ENCODE measurements at places on chromosomes 4 and X. TPM values are rescaled to one million over a fixed set of nuclear protein-coding genes. Genes with fewer than 3 reads are reported as not detected.
A peak's percentile ranks its signal among the peaks of the same experiment; 100 is the strongest.

DNA sequence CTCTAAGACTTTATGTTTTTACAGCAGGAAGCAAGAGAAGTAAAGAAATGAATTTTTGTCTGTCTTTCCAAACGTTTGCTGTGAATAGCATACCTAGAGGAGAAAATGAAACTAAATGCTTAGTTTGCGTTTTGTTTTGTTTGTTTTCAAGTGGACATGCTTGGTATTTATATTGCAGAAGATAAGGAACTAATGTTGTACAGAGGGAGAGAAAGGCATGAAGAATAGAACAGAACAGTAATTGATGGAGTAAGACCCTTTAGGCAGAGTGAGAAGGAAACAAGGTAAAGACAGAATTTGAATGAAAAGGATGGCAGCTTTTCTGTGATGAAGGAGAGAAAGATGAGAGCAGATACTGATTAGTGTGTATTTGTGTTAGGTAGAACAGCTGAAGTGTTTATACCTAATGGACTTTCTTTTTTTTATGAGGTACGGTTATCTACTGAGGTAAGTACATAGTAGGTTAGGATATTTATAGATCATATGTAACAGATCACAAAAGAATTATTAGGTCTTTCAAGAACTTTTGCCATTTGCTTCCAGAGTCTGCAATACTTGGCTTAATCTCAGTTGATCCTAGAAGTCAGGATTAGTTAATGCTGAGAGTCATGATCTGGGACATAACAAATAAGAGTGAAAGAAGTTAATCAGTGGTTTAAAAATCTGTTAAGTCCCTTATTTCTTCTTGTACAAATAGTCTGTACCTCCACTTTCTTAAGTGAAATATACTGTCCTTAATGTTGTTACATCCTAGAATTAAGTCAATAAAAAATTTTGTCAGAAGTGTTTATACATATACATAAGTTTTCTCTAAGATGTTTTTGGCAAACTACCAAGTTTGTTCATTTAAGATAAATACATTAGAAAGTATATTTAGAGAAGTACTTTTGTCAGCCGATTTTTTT, 36.8 kb downstream of the FABP2 start:
- no peak for DNase-seq

The GPC4 gene
- 17.3 TPM for total RNA-seq

- peak; percentile 80 for DNase-seq
Observed at GRCh38 chrX:1592470-1593142, 1.2 kb downstream of the AKAP17A start.

DNA sequence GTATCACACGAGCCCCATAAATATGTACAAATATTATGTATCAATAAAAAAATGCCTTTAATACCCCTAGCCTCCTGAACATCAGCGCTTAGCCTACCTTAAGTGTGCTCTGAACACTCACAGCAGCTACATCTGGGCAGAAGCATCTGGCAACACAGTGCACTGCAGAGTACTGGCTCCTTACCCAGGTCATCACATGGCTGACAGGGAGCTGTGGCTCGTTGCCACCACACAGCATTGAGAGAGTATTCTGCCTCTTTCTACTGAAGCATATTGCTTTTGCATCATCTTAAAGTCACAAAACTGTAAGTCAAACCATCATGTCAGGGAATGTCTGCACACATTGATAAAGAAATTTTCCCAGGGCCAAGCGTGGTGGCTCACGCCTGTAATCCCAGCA, 55.2 kb downstream of the TRIML1 start:
- DNase-seq = no peak

DNA sequence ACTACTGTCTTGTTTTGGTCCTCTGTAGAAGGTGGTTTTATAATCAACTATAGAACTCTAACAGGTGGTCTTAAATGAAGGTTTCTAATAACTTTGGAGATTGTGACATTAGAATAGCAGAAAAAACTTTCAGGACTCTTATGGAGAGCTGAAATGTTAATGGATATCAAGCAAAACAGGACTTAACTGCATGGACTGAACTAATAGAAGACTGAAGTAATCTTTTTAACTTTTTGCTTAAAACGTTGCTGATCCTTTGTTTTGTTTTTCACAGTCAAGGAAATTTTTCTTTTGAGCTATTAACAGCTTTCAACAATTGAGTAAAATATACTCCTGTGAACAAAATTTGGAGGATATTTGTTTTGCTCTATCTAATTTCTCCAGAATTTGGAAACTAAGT, 17.2 kb downstream of the NXT2 start:
- no peak for DNase-seq

DNA sequence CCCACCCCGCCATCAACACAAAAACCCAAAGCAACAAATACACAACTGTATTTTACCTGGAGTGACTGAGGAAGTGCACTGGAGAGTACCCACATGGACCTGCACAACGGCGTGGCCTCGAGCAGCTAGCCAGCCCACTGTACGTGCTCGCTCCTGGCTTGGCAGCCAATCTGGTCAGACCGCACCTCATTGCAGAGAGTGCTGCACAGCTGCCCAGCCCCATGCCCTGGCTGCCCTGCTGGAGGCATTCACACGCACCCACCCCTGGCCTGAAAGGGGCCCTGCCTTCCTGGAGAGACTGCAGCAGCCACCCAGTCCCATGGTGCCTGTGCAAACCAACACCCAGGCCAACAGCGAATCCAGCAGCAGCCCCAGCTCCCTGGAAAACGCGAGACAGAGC, 116.3 kb downstream of the GALNTL6 start:
- no peak for DNase-seq

The UGT8 gene
- total RNA-seq = 0.14 TPM

GRCh38 chr4:156933633-156934258, 37.9 kb downstream of the PDGFC start:
- DNase-seq = no peak

DNA sequence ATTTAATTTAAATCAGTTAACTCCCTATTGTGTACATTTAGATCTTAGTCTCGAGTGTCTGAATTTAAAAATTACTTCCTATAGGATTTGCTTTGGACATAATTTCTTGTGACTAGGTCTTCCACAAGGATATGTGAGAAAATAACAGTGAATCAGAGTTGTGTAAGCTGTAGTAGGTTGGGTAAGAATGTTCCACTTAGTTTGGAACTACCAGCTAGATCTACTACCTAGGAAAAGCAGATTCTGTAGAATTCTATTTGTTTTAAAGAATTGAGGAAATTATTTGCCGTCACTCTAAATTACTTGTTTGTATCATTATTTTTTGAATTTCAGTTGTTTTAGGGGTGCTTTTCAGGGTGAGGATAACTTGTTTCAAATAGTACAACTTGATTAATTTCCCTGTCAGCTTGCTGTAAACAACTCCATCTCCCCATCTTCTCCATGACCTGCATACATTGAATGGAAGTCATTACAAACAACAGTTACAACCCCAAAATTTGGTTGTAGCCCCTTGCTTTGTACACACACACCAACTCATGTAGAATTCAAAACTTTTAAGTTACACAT, 1.3 kb downstream of the MTHFD2L start:
- no peak for DNase-seq

- DNase-seq = no peak
Observed at GRCh38 chr4:72505314-72505744, 63.7 kb downstream of the ADAMTS3 start.

The ARR3 gene
- total RNA-seq = not detected

DNA sequence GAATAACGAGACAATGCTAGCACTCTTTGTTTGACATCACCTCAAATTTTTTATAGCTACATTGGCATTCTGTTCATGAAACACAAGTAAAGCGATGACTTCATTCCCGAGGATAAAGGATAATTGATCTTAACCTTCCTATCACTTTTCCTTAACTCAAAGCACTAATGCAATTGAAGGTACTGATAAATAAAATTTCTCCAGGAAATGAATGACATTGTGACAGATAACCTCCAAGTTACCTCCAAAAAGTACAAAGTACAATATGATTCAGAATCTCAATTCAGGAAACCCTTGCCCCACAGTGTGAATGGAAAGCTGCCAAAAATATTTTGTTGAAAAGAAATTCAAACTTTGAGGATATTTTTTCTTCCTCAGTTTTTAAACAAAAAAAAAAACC, 1.8 kb downstream of the PRSS12 start:
- DNase-seq = no peak

DNA sequence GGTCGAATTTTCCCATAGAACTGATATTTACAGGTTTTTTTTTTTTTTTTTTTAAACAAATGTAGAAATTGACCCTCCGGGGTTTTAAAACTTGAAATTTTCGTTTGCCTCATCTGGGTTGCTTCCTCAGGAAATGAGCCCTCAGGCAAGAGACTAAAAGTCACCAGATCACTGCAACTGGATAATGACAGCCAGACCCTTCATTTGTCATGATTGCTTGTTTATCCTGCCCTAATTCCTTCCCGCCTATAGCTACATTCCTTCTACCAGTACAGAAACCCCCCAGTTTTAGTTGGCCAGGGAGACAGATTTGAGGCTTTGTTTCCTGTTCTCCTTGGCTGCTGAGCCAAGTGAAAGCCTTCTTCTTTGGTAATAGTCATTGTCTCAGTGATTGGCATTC, 44.0 kb upstream of the IGFBP7 start:
- DNase-seq = no peak

GRCh38 chrX:115332832-115333231, 43.3 kb downstream of the LUZP4 start:
- DNase-seq = no peak

DNA sequence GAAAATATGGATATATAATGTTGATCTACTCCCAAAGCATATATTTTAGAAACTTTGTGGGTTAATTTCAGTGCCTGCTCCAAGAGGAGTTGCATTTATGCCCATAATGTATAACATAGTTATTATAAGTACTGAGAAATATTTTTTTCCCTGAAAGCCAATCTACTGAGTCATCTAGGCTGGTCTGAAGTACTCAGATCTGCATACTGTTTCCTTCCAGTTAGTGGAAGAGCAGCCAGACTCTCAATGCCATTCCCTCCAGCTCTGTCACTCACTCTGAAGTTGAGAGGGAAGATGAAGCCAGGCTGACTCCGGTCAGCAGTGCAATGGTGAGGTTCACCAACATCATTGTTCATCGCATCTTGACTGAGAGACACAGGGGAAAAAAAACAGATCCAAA, 505.1 kb downstream of the PPARGC1A start:
- no peak for DNase-seq

DNA sequence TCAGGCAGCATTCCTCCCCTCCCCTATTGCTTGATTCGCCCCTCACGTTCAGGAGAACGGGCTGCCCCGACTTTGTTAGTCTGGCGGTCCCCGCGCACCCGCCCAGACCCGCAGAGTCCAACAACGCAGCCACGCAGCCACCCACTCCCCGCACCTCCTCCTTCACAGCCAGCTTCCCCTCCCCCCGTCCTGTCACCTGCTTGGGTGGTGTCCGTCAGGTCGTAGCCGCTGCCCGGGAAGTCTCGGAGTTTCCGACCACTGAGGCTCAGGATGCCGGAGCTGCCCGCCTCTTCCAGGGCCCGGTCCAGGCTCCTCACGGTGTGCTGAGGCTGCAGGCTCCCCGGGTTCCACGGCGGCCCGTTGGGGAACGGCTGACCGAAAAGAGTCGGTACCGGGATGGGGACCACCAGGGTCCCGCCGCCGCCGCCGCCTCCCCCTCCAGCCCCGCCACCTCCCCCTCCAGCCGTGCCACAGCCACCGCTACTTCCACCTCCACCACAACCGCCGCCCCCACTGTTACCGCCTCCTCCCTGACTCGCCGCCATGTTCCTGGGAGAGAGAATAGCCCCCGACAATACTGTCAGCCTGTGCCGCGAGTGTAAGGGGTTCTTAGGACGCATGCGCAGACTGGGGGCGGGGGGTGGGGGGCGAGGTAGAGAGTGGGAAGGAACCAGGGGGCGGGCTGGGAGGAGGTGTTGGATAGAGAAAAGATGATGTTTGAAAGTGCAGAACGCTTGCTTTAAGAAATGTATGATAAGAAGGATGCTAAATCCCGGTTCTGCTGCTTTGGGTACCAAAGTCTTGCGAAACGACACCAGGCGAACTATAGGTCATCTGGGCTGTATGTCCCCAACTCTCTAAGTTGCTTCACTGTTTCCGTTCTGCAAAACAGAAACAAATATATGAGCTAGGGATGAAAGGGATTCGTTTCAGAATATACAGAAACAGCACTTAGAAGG, at the start of gene LRCH2:
Gene LRCH2 (minus strand): TSS at position 600 of the 959 bp plus-strand sequence. CDS start 55 bp downstream, at position 545.
- no peak for DNase-seq

The BEX2 gene
- 0.57 TPM for total RNA-seq

The NIPAL1 gene
- 0.28 TPM for total RNA-seq

GRCh38 chr4:1512738-1513660, 106.8 kb upstream of the NKX1-1 start:
- DNase-seq = peak; percentile 81

GRCh38 chrX:137432609-137433008, 133.3 kb upstream of the ZIC3 start:
- DNase-seq = no peak

DNA sequence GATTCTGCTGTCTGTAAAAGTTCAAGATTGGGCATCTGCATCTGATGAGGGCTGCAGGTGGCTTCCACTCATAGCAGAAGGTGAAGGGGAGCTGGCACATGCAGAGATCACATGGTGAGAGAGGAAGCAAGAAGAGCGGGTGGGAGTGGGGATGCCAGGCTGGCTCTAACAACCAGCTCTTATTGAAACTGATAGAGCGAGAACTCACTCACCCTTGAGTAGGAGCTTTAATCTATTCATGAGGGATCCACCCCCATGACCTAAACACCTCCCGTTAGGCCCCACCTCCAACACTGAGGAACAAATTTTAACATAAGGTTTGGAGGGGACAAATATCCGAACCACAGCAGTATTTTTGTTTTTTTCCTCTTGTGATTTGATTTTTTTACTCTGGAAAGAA, 45.8 kb downstream of the PHOX2B start:
- DNase-seq = no peak

The SHROOM4 gene
- 8.0 TPM for total RNA-seq

GRCh38 chrX:40543661-40544328, 37.0 kb upstream of the ATP6AP2 start:
- DNase-seq = no peak

The PWWP3B gene
- total RNA-seq = 0.93 TPM

GRCh38 chr4:126890383-126890782, 742.4 kb upstream of the INTU start:
- no peak for DNase-seq

- DNase-seq = no peak
Observed at GRCh38 chrX:117636826-117637225, 479.8 kb downstream of the KLHL13 start.

DNA sequence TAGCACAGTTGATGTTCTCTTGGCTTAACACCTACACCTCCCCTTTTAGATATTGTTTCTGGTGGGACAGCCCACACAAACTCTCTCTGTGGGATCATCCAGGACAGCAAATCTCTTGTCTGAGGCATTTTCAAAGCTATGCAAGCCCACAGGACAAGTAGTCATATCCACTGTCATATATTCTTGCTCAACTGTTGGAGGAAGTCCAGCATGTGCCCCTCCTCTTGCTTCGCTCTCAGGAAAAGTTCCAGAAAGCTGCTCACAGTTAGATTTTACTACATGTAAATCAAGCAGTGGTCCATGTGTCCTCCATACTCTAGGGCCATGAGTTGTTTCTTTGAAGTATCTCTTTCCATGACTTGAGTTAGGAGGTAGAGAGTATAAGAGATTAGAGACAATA, 260.7 kb downstream of the INPP4B start:
- DNase-seq = no peak

The NLGN3 gene
- 2.3 TPM for total RNA-seq

DNA sequence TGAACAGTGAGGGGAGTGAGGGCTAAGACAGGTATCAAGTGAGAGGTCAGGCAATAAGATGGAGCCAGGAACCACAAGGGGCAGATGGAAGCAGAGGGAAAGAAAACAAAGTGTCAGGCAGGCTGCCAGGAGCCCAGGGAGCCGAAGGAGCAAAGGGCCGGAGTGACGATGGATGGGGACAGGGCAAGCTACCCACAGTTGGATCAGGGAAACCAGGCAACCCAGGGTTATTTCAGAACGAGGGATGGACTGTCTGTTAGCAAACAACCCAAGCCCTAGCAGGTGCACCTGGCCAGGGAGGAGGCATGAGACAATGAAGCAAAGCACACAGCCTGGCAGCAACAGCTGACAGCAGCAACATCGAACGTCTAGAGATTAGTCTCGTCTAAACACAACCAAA, 39.2 kb downstream of the SEL1L3 start:
- DNase-seq = no peak
